ENCODE measurements at places on chromosomes 2 and 18.

GRCh38 chr2:232757905-232758304 lies 18.5 kb downstream of the KCNJ13 start:
- no peak for DNase-seq

GRCh38 chr2:11009891-11010290 lies 98.2 kb downstream of the KCNF1 start:
- DNase-seq = no peak

DNA sequence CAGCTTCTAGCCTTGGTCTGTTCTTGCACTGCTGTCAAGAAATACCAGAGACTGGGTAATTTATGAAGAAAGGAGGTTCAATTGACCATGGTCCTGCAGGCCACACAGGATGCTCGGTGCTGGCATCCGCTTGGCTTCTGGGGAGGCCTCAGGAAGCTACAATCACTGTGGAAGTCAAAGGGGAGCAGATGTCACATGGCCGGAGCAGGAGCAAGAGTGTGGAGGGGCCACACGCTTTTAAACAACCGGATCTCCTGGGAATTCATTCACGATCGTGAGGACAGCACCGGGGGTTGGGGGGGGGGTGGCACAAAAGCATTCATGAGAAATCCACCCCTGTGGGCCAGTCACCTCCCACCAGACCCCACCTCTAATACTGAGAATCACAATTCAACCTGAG lies 850.4 kb upstream of the SALL3 start:
- DNase-seq = no peak

DNA sequence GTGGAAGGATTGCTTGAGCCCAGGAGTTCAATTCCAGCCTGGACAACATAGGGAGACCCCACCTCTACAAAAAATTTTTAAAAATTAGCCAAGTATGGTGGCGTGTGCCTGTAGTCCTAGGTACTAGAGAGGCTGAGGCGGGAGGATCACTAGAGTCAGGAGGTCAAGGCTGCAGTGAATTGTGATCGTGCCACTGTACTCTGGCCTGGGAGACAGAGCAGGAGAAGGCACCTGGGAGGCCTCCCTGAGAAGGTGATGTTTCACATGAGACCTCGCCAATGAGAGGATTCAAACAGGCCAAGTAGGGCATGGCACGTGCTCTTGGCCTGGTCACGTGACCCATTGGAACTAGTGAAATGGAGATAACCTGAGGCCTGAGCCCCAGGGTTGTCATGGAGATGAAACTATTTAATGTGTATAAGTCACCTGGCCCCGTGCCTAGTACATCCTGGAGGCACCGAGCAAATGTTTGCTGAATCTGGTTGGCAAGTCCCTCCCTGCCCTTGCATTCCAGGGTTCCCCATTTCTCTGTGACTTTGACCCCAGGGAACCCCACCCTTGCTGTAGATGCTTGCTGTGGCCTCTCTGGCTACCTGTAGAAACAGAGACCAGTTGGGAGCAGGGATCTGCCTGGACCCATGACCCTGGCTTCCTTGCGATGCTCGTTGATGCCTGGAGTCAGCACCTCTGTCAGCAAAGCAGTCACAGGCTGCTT lies 26.1 kb upstream of the ROCK2 start:
- no peak for DNase-seq

DNA sequence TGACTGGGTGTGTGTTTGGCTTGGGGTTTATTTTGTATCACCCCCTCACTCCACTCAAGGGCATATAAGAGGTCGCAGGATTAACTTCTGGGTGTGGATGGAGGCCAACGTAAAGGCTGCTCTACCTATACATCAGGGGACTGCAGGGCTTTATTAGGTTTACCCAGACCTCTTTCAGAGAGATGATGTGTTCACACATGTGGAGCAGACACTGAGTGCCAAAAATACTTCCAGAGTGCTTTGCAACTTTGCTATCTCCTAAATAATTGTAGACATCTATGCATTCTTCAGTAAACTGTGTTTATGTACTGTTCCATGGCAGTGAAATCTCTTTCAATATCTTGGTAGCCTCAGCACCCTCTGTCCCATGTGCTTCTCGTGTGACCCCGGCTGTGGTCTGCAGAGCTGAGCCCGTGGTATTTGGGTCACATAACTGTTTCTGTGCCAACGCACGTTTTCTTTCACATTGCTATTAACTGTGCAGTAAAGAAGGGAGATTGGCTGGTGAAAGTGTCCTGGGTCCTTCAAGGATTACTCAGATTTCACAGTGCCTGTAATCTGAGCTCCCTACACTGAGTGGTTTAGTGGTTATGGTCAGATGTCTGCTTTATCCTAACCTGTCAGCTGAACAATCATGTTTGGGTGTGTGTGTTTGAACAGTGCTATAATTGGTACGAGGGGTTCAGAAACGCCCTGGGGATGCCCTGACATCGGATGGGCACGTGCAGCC lies 208.1 kb downstream of the VAPA start:
- no peak for DNase-seq

DNA sequence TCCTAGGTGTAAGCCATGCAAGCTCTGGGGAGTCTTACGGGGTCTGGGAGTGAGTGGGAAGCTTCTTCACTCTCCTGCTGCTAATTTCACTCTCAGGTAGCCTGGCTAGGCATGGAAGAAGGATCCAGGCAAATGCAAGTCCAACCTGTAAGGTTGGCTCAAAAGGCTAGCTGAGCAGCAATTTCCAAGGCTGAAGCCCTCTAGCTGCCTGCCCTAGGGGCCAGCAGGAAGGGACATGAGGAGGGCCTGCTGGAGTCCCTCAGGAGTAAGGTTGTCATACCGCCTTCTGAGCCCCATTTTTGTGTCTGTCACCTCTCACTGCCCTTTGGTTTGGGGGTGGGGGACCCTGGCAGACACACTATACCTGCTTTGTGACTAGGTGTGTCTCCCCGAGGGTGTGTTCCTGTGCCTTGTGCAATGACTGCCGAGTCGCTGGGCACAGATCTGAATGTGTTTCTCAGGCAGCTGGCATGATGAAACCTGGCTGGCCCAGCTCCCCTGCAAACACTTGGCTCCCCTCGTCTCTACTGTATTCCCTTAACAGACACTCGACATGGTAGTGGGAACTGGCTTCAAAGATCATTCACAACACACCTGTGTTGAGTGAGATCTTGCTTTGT lies 123.9 kb upstream of the FAM136A start:
- DNase-seq = no peak

- no peak for DNase-seq
Observed at GRCh38 chr2:10016001-10016801, 27.1 kb upstream of the KLF11 start.

GRCh38 chr18:37412333-37412732 lies 153.3 kb downstream of the CELF4 start:
- DNase-seq = no peak
